Nasal cavity respiratory epithelium epithelial cell of viscerocranial mucosa (primary cell): ENCODE measurements at places on chromosomes 11 and 22. TPM values are rescaled to one million over a fixed set of nuclear protein-coding genes. Genes with fewer than 3 reads are reported as not detected.

Gene KRTAP5-7
- not detected in 2 replicates for total RNA-seq

Gene FADS3
- total RNA-seq, result 33.5 and 41.6 TPM in 2 replicates

Gene TPBGL
- not detected in 2 replicates for total RNA-seq

Gene SCN4B
- 0.68 and 2.6 TPM in 2 replicates for total RNA-seq

Gene MOGAT2
- 0.07 TPM in 1 of 2 replicates, not detected in the other for total RNA-seq

Gene ARHGAP20
- total RNA-seq, result under 0.01 and 1.00 TPM in 2 replicates

Gene NAV2
- total RNA-seq, result 13.0 and 37.7 TPM in 2 replicates

Gene CHRM1
- total RNA-seq, result not detected in 2 replicates

Gene INCENP
- total RNA-seq, result 7.5 and 13.7 TPM in 2 replicates

Gene NDUFS8
- 97.7 and 109 TPM in 2 replicates for total RNA-seq

Gene RAB38
- 229 and 240 TPM in 2 replicates for total RNA-seq

Gene ELFN2
- 0.68 and 1.1 TPM in 2 replicates for total RNA-seq

Gene CTNND1
- total RNA-seq, result 174 and 308 TPM in 2 replicates

Gene LSP1
- 0.21 and 0.34 TPM in 2 replicates for total RNA-seq

Gene IGLL5
- not detected in 2 replicates for total RNA-seq

Gene CENPM
- total RNA-seq, result 1.2 and 1.7 TPM in 2 replicates

Gene TNNT3
- total RNA-seq, result 1.3 TPM in 1 of 2 replicates, not detected in the other

Gene MMP27
- not detected in 2 replicates for total RNA-seq

Gene NPAS4
- total RNA-seq, result not detected in 2 replicates

Gene CEP126
- total RNA-seq, result 1.0 and 1.7 TPM in 2 replicates

Gene SNX32
- total RNA-seq, result 0.68 and 1.2 TPM in 2 replicates

Gene CSRP3
- total RNA-seq, result not detected in 2 replicates

Gene ACRV1
- total RNA-seq, result not detected in 2 replicates

Gene GLYAT
- total RNA-seq, result not detected in 2 replicates

Gene NCAM1
- under 0.01 and 0.34 TPM in 2 replicates for total RNA-seq

Gene VPREB1
- not detected in 2 replicates for total RNA-seq

Gene CASP12
- not detected in 2 replicates for total RNA-seq

Gene CCDC87
- total RNA-seq, result under 0.01 and 0.21 TPM in 2 replicates

Gene TRIM29
- 232 and 1,029 TPM in 2 replicates for total RNA-seq

Gene TRIM21
- 10.3 and 15.9 TPM in 2 replicates for total RNA-seq

Gene KDM4E
- total RNA-seq, result not detected in 2 replicates

Gene OR52I1
- not detected in 2 replicates for total RNA-seq

Gene CHADL
- total RNA-seq, result 1.4 and 2.1 TPM in 2 replicates

Gene WNT7B
- 10.6 and 47.1 TPM in 2 replicates for total RNA-seq

Gene HTR3A
- total RNA-seq, result 0.14 TPM in 1 of 2 replicates, not detected in the other

Gene FKBP2
- total RNA-seq, result 47.3 and 103 TPM in 2 replicates

Gene FAM227A
- total RNA-seq, result 0.34 and 1.4 TPM in 2 replicates

Gene CRYAB
- total RNA-seq, result 1.0 and 13.2 TPM in 2 replicates

Gene GGA1
- 31.4 and 56.5 TPM in 2 replicates for total RNA-seq

Gene BSCL2
- 18.1 and 22.0 TPM in 2 replicates for total RNA-seq

Gene APOA1
- not detected in 2 replicates for total RNA-seq

Gene TENM4
- 11.6 and 149 TPM in 2 replicates for total RNA-seq

Gene OR52N5
- total RNA-seq, result not detected in 2 replicates

Gene LBHD1
- total RNA-seq, result 1.4 and 1.9 TPM in 2 replicates

Gene CNIH2
- total RNA-seq, result under 0.01 and 0.14 TPM in 2 replicates

Gene FXYD6
- total RNA-seq, result not detected in 2 replicates

Gene THY1
- total RNA-seq, result under 0.01 TPM in 1 of 2 replicates, not detected in the other

Gene SLC22A6
- not detected in 2 replicates for total RNA-seq

Gene PPME1
- total RNA-seq, result 20.2 and 39.7 TPM in 2 replicates

Gene KMT2A
- 17.1 and 44.8 TPM in 2 replicates for total RNA-seq

Gene TPH1
- total RNA-seq, result under 0.01 and 0.07 TPM in 2 replicates

Gene TCN1
- total RNA-seq, result 0.68 and 22.1 TPM in 2 replicates

Gene MMP12
- 1.5 TPM in 1 of 2 replicates, not detected in the other for total RNA-seq

Gene RIMBP3B
- not detected in 2 replicates for total RNA-seq

Gene ACR
- total RNA-seq, result under 0.01 and 0.14 TPM in 2 replicates

Gene EWSR1
- total RNA-seq, result 91.9 and 110 TPM in 2 replicates

Gene CELSR1
- total RNA-seq, result 52.3 and 303 TPM in 2 replicates

Gene OR8G1
- total RNA-seq, result not detected in 2 replicates

Gene IL10RA
- under 0.01 TPM in 2 replicates for total RNA-seq
